ENCODE measurements at places on chromosomes 3 and 15. TPM values are rescaled to one million over a fixed set of nuclear protein-coding genes. Genes with fewer than 3 reads are reported as not detected.

The PLCL2 gene
- polyA plus RNA-seq = 0.92 TPM

- DNase-seq = peak; percentile 77
Measured at GRCh38 chr15:43943511-43943910, 116.7 kb downstream of the WDR76 start.

The GOLGA6D gene
- not detected for polyA plus RNA-seq

DNA sequence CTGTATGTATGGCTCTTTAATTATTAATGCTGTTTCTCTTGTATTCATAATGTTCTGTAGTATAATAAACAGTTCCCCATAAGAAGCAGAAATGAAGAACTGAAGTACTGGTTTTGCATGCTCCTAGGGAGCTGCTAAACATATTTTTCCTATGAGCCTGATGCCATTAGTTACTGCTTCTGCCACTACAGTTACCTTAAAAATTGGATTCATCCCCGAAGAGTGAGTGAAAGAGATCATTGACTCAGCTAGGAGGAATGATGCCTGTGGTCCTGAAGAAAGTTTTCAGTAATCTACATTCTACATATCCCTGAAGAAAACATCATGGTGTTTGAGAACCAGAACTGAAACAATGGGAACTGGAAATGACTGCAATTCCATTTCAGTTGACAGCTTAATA lies 37.1 kb upstream of the ST3GAL6 start:
- peak; percentile 68 for DNase-seq

- DNase-seq = no peak
Measured at GRCh38 chr3:157605356-157605755, 102.1 kb upstream of the VEPH1 start.

GRCh38 chr15:52408823-52409222 lies 113.2 kb upstream of the MYO5C start:
- peak; percentile 8 for DNase-seq

The CHDH gene
- 0.19 TPM for polyA plus RNA-seq

GRCh38 chr15:49741712-49742111 lies 120.9 kb downstream of the DTWD1 start:
- no peak for DNase-seq

DNA sequence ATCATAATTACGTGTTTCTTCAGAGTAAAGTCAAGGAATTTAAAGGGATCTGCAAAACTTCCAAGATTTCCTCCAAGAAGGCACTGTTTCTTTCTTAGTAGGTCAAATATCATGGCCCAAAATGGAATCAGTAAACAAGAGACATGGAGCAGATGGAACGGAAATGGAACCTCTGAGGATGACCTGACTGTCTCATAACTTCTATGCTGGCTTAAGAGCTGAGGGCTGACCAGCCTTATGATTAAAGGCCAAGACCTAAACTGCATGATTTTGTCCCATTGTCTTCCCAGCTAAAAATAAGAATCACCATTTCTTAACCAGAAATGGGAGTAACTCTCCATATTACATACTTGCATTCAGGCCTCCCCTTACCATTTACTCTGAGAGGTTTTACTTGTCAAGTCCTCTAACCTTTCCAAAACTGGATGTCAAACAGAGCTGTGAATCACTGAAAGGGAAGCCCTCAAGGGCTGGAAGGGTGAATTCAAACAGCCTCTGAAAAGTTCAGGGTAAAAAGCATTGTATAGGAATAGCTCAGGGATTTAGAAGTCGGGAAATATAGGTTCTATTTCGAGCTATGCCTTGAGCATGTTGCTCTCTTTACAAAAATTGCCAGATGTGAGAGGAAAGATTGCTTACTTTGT lies 103.7 kb downstream of the MEIS2 start:
- DNase-seq = no peak

- DNase-seq = no peak
Measured at GRCh38 chr15:56678571-56678970, 54.7 kb downstream of the ZNF280D start.

GRCh38 chr3:177672252-177672911 lies 475.1 kb upstream of the TBL1XR1 start:
- DNase-seq = no peak

DNA sequence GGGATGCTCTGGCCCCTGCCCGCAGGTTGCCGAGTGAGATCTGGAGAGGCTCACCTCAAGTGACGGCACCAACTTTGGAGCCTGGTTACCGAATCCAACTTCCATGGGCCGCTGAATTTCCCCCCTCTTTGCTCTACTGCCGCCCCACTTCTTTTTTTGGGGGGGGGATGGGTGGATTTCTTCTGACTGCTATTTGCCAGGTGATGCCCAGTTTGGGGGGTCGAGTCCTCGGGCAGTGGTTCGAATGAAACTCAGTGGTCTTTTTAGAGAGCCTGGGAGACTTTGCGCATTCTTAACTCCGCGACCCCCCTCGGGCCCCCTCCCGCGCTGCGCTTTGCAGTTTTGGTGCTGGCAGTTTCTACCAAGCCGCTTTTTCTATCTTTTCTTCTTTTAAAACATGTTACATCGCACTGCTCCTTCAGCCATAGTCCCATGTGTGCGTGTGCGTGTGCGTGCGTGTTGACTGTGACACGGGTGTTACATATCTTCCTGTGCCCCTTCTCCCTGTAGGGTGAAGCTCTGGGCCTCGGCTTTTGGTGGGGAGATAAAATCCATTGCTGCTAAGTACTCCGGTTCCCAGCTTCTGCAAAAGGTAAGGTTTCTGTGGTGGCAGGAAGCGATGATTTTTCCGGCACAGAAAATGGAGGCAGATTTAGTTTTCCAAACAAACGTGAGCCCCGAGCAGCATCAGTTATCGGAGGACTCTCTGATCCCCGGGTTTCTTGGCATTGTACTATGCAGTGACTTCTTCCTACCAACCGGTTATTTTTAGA lies 837 bp downstream of the CACNA2D3 start:
- DNase-seq = no peak

The MYL3 gene
- polyA plus RNA-seq = not detected

DNA sequence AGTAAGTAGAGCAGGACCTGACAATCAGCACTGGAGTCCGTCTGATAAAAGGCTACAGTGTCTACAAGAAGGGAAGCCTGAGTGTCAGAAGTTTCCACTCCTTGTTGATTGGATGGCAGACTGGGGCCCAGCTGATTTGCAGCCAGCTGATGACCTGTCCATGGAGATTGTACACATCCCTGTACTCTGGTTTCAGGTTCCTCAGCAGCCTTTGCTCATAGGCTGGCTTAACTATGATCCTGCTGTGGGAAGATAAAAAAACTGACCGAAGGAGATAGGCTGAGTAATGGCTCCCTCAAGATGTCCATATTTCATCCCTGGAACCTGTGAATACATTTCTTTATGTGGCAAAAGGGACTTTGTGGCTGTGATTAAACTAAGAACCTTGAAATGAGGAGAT lies 11.7 kb upstream of the LACTB start:
- DNase-seq = peak; percentile 73

The GPR149 gene
- polyA plus RNA-seq = not detected

- DNase-seq = no peak
Measured at GRCh38 chr15:83813682-83814081, 159.8 kb downstream of the ADAMTSL3 start.

- no peak for DNase-seq
Measured at GRCh38 chr3:78857494-78858111, 910.2 kb downstream of the ROBO1 start.

DNA sequence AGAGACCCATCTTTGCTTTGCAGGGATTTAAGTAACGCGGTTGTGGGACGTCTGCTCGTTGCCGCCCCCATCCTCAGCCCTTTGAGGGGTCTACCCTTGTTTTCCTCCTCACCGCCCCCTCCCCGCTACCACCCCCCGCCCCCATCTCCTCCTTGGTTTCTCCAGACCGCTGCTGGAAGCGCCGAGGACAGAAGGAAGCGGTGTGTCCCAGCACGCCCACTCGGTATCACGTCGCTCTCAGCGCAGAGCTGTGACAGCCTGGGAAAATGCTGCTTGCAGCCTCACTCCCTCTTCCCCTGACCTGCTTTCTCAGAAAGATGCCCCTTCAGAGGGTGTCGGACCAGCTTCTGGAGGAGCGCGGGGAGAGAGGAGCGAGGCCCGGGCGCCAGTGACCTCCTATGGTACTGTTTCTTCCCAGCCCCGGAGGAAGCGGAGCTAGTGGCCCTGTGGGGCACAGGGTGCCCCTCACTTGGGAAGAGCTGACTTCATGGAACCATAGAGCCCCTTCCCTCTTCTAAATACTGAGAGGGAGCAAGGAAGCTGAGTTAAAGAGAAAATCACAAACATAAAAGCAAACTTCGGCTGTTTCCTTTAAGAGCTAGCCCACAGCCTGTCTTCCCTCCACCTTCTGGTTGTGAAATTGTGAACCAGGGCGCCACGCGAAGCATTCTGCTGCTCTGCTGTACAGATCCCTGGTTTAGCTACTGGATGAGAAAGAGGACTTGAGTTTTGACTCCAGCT lies 698 bp downstream of the IL1RAP start:
- DNase-seq = peak; percentile 60

The SRGAP3 gene
- polyA plus RNA-seq = 0.68 TPM

DNA sequence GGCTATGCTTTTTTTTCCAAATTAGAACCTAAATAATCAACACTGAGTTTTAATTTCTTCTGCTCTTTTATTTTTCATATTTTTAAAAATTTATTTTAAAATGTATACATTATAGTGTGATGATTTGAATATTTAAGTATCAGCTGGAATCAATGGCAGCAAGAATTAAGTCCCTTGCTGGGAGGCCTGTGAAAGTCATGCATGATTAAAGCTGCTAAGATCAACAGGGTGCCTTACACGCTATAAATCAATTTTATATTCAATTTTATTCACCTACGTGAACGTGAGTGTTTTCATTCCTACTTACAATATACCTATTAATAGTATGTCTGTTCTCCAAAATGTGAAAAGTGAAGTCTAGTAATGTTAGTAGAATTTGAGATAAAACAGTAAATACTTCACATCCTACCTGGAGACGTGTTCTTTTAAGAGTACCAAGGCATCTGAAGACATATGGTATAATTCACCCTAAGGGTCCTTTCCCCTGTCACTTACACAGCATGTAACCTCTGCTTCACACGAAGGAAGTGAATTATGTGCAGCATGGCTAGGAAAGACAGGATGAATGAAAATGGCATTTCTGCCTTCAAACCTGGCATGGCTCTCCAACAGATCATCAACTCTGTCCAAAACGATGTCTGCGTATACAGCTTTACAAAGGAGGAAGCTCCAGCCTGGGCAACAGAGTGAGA lies 640.4 kb upstream of the ROBO1 start:
- DNase-seq = no peak

GRCh38 chr3:21041621-21042020 lies 709.4 kb downstream of the ZNF385D start:
- no peak for DNase-seq

GRCh38 chr3:68854170-68854569 lies 78.2 kb downstream of the TAFA4 start:
- no peak for DNase-seq

- DNase-seq = no peak
Measured at GRCh38 chr15:39393575-39394335, 187.1 kb upstream of the THBS1 start.

- no peak for DNase-seq
Measured at GRCh38 chr15:64934023-64934422, 22.3 kb downstream of the ANKDD1A start.

DNA sequence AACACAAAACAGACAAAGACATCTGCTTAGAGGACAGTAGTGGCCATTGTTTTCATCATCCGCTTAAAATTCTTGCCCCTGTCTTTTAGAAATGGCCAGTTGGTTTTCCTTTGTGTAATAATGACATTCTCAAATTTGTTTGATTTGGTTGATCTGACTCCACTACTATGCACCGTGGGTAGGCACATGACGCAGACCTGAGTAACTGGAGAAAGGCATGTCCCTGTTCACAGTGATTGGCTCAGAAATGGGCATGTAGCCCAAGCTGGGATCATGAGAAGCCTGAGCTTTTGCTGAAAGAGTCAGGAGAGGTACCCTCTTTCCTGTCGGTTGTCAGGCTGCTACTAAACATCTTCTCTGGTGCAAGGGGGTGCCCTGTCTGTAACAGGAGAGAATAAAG lies 36.6 kb upstream of the MAGI1 start:
- DNase-seq = peak; percentile 89

Data from IMR-90 (cell line).